ENCODE measurements at places on chromosomes 13 and 19.

GRCh38 chr19:10228393-10228792 lies 2.7 kb downstream of the S1PR2 start:
- DNase-seq, result no peak

- no peak for DNase-seq
Measured at GRCh38 chr19:31268751-31269383, 80.4 kb downstream of the TSHZ3 start.

- no peak for DNase-seq
Measured at GRCh38 chr19:46977548-46977947, 42.1 kb upstream of the NPAS1 start.

DNA sequence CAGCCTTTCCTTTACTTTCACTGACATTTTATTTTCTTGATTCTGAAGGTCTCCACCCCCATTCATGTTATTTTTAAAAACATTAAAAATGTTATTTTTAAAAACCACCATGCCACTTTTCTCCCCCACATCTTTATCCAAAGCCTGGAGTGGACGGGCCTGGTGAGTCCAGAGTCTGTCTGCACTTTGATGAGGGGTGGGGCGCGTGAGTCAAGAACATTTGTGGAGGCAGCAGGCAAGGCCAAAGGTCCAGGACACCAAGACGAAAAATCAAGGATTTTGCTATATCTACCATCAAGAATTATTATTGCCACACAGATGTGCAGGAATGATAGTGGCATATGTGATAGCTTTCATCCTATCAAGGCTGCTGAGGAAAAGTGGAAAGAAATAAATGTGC lies 224.9 kb downstream of the FGF9 start:
- no peak for DNase-seq

DNA sequence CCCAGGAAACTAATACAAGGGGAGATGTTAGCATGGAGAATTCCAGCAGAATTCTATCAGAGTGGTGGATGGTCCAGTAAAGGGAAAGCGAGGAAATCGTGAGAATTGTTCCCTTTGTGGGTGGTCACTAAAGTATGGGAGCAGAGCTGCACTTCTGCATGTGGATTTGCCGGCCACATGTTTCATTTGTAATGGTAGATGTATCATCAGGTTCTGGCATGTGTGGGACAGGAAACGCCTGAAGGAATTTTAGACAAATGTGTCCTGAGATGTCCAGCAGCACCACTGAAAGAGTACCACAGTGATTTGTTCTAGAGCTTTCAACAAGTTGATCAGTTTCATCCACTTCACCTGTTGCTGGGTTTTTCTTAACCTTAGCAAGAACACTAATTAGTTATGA lies 308.4 kb downstream of the SHISA2 start:
- DNase-seq, result no peak

GRCh38 chr19:33220115-33220514 lies 5.5 kb downstream of the SLC7A10 start:
- no peak for DNase-seq

- DNase-seq, result no peak
Measured at GRCh38 chr13:108708921-108709320, 79.5 kb downstream of the MYO16 start.

- no peak for DNase-seq
Measured at GRCh38 chr13:37303606-37304005, 198.1 kb upstream of the CSNK1A1L start.

DNA sequence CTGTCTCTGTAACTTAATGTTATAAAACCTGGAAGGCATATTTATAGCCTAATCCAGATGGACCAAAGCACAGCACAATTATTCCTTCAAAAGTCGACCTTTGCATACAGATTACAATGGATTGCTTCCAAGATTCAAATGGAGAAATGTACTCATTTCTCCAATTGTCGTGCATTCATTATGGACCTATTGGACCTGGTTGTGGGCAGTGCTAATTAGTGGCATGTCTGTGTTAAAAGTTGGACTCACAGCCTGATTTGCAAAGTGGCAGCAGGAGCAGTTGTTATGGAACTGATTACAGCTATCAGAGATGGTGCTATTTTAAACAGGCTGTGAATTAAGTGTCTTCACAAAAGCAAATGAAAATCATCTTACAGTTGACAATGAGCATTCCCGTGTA lies 1529.3 kb upstream of the SLC10A2 start:
- no peak for DNase-seq

- DNase-seq, result no peak
Measured at GRCh38 chr13:24225930-24226329, 65.4 kb downstream of the SPATA13 start.
